Fibroblast of upper back skin (primary cell): ENCODE measurements at places on chromosomes 1 and 21.

- DNase-seq, result no peak
Measured at GRCh38 chr1:203590603-203591002, 36.0 kb upstream of the ATP2B4 start.

- DNase-seq, result peak; percentile 9
Measured at GRCh38 chr1:162364498-162364897, 12.2 kb downstream of the SPATA46 start.

- no peak for DNase-seq
Measured at GRCh38 chr1:57886376-57886775, 462.5 kb upstream of the DAB1 start.

GRCh38 chr1:43255438-43256210, 14.2 kb upstream of the TMEM125 start:
- no peak for DNase-seq

DNA sequence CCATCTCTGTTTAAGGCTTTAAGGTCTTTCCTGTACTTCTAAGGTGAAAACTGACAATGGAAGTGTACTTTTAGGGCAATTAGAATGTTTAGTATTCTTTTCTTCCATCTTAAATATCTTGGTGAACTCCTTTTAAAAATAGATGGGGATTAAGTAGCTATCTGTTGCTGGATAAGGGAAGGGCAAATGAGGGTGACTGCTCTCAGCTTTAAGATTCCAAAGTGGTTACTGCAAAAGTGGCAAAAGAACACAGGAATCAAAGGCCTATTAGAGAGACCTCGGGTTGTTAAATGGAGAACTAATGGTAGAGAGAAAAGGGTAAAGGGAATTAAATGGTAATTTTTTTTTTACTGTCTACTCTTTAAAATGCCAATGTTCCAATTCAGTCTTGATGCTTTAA, 774.1 kb upstream of the B3GALT2 start:
- DNase-seq, result no peak

- peak; percentile 90 for DNase-seq
Measured at GRCh38 chr1:179881642-179882252, 338 bp upstream of the TOR1AIP1 start.

- DNase-seq, result no peak
Measured at GRCh38 chr1:234593771-234594504, 16.0 kb downstream of the IRF2BP2 start.

DNA sequence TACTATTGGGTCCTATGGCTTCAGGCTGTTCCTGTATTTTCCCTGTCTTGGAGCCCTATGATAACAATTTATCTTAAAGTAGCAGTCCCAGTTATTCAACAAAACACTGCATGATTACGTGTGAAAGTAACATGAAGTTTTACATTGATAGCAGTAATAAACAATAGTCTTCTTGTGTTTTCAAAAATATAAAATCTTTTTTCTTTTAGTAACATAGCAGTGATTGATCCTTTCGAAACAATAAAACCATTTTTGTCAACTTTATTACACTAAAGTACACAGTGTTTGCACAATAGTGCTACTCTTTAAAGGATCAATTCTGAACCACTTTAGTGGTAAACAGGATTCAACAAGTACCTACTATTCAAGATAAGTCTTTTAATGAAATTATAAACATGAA, 90.6 kb downstream of the GPATCH2 start:
- DNase-seq, result no peak

DNA sequence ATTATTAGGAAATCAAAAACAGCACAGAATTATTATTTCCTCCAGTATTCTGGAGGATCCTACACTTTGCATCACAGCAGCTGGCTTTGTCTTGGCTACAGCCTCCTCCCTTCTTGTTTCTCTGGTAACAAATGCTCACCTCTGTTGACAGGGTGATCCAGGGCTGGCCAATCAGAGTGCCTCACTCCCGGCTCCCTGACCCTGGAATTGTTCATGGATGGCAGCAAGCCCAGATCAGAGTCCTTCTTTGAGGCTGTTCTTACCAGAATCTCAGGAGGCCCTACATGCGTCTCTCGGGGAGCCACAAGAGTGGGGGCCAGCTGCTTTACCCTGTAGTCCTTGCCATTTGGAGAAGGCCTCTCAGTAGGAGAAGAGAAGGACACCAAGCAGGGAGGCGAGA, 48.4 kb upstream of the IGSF5 start:
- DNase-seq, result no peak
